Cardiac septum (tissue), 1 donor: ENCODE measurements at places on chromosomes 5 and 9. TPM values are rescaled to one million over a fixed set of nuclear protein-coding genes. Genes with fewer than 3 reads are reported as not detected.
A peak's percentile ranks its signal among the peaks of the same experiment; 100 is the strongest.

- peak; percentile 87 for DNase-seq
Measured at GRCh38 chr5:172412724-172413286, 41.5 kb downstream of the SH3PXD2B start.

The NKD2 gene
- total RNA-seq, result 3.6 TPM

The KIF12 gene
- not detected for total RNA-seq

- no peak for DNase-seq
Measured at GRCh38 chr9:93952784-93953495, 2.2 kb downstream of the BARX1 start.

DNA sequence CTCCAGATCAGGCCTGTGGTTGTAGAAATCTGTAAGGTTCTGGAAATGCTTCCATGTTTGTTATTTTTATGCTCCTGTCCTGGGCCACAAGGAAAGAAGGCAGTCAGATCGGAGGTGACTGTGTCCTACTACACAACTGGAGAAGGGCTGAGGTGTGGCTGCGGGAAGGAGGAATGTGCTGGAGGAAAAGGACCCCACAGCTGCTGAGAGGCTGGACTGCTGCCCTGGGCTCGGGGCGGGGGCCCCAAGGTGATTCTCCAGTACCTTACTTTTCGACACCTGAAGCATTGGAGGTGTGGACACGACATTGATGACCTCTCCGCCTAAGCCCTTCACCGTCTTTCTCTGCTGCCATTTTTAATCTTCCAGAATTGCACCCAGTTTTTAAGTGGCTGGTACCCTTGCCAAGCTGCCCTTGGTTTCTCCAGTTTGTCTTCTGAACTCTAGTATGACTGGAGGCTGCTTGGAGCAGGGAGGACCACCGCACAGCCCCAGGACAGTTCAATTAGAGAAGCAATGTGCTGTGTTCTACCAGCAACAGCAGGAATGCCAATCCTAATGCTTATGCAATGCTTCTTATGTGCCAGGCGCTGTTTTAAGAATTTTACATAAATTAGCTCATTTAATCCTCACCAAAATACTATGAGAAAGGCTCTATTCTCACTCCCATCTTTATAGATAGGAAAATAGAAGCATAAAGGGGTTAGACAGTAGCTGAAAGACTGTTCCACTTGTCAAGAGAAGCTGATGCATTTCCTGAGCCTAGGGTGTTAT lies 13.5 kb upstream of the ANKRD33B start:
- DNase-seq, result peak; percentile 46

The PCDHB2 gene
- 2.4 TPM for total RNA-seq

The PCDHGA4 gene
- 15.6 TPM for total RNA-seq

GRCh38 chr5:151905557-151905961 lies 19.1 kb downstream of the GLRA1 start:
- DNase-seq, result no peak

- no peak for DNase-seq
Measured at GRCh38 chr5:56094579-56095361, 100.0 kb upstream of the IL6ST start.

DNA sequence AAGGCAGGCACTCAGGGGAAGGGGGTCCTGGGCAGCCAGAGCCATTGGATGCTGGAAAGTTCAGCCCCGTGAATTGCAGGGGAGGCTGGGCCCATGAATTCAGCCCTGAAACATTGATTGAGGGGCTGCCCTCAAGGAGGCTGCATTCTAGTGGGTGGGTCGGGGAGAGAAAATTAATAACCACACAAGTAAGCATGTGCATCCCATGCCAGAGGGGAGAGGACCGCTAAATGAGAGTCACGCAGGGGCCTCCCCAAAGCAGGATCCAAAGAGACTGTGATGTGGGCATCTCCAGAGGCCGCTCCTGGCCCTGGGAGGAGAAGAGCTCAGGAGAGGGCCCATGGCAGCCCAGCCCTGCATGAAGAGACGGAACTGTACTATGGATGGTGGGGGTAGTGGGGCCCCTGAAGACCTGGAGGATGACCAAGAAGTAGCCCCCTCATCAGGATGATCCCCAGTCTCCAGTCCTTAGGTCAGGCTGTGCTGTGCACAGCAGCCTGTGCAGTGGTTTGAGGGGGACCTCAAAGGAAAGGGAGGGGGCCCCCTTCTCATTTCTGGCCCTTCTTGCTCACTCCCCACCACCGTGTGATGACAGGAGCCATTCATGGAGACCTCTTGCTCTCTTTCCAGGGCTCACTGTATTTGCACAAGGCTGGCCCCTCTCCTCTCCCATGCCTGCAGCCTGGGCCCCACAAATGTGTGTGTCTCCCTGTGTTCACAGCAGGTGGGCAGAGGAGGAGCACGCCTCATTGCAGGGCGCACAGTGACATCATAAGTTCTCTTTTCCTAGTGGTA lies 233.6 kb upstream of the IRX1 start:
- DNase-seq, result peak; percentile 26

- DNase-seq, result no peak
Measured at GRCh38 chr5:14156650-14157492, 13.7 kb downstream of the TRIO start.

The SLC25A2 gene
- not detected for total RNA-seq

DNA sequence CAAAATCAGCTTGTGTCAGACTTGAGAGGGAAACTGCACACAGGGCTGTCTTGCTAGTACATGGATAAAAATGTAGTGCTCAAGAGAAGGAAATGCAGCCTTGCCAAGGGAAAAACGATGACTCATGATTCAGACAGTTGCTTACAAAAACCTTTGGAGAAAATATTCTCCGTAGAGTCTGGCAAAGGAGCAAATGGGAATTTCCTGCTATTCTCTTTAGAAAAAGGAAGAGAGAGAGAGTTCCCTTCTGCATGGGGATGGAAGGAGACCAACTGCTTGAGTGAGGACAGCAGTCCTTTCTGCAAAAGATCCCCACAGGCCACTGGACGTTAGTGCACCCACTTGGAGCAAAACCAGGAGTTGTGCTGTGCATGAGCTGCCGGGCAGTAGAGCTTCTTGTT lies 7.6 kb downstream of the IFNB1 start:
- DNase-seq, result no peak

The MED22 gene
- 20.2 TPM for total RNA-seq

DNA sequence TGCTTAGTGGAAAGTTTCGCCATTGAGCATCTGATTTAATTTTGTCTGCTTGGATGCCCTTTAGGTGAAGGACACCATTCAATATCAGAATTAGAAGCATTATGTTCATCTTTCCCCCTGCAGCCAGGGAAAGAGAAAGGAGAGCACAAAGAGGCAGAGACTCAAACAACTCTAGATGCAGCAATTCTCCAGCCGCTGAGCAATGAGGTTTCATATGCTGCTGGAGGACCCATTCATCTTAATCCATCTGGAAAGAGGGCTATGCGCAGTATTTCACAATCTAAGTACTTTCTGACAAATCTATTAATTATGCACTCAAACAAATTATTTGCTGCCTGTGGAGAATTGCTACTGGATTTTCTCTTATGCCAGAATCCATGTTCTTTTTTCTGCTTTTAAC lies 527.0 kb upstream of the TUSC1 start:
- no peak for DNase-seq

DNA sequence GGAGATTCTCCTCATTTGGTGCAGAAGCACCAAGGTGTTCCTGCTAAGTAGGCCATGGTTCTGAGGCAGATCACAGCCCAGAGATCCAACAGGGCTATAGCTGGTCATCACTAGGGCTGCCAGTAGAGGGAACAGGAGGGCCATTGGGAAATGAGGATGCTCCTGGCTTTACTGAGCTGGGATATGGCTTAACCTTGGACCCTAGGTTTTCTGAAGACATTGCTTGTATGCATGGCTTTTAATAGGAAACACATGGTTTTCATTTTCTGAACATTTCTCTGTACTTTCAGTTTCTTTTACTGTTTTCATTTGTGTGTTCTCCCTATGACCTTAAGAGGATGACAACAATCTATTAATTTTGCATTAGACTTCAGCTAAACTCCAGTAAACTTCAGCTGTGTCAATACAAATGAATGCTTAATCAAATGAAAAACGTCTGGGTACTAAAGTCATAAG lies at the start of gene IFNW1:
IFNW1 (minus strand) TSS at position 406 of the 456 bp plus-strand sequence; CDS start at position 144, 262 bp downstream.
- DNase-seq, result no peak

The DYNC2I2 gene
- 29.6 TPM for total RNA-seq

GRCh38 chr5:16271851-16272250 lies 92.3 kb upstream of the MARCHF11 start:
- no peak for DNase-seq

GRCh38 chr5:125042261-125042890 lies 295.9 kb upstream of the ZNF608 start:
- DNase-seq, result no peak

The FOXD4L5 gene
- 0.11 TPM for total RNA-seq
